ENCODE measurements at places on chromosomes 6 and 20. TPM values are rescaled to one million over a fixed set of nuclear protein-coding genes. Genes with fewer than 3 reads are reported as not detected.
A peak's percentile ranks its signal among the peaks of the same experiment; 100 is the strongest.

BTNL2 gene
- 0.41 TPM for polyA plus RNA-seq

DNA sequence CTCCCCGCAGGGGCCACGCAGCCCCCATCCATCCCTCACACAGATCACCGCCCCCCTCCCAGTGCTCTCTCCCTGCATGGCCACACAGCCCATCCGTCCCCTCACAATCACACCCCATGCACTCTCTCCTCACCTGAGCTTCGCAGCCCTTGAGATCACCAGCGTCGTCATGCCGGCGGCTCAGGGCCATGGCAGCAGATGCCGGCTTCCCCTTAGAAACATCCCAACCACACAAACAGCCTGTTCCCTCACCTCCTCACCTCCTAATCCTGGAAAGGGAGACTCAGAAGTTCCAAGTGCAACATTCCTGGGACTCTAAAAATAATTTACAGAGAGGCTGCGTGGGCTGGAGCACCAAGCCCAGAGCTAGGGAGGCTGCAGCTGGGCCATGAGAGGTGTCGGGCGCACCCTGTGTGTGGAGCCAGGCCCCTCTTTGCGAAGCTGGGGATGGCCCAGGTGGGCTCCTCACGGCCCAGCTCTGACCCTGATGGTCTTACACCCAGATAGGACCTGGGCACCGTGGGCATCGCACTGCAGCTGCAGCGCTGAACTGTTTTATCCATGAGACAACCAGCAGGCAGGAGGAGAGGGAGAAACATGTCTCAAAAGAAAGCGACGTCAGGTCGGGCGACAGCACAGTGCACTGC is 125.3 kb downstream of the DLL1 start:
- H3K27ac ChIP-seq: peak overlapping the region; percentile 35
- peak; percentile 65 for DNase-seq
- H3K4me1 ChIP-seq: peaks cover 45% of the 10 kb centered on the region
- H3K36me3 ChIP-seq: no peaks in the 10 kb centered on the region
- H3K4me3 ChIP-seq: no peak overlapping the region
- peaks cover 4% of the 10 kb centered on the region for H3K27me3 ChIP-seq

- peak; percentile 33 for DNase-seq
- no peaks in the 10 kb centered on the region for H3K27me3 ChIP-seq
- no peak overlapping the region for H3K4me3 ChIP-seq
- no peak overlapping the region for H3K27ac ChIP-seq
- H3K4me1 ChIP-seq: peaks cover 5% of the 10 kb centered on the region
Observed at GRCh38 chr20:41510847-41511450, 107.2 kb downstream of the CHD6 start.

DNA sequence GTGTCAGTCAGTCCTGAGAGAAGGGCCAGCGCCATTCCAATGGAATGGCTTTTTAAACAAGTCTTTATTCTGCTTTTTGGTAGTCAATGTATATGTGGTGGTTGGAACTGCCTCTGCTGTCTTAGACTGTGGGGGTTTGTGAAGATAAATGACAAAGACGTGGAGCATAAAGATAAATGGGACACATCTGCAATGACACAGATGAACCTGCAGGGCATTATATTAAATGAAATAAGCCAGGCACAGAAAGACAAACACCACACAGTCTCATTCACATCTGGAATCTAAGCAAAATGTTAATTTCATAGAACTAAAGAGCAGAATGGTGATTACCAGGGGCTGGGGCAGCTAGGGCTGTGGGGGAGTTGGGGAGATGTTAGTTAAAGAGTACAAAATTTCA is 912.8 kb upstream of the MAN1A1 start:
- H3K27ac ChIP-seq: no peak overlapping the region
- no peak for DNase-seq
- no peak overlapping the region for H3K4me3 ChIP-seq
- no peaks in the 10 kb centered on the region for H3K4me1 ChIP-seq
- H3K36me3 ChIP-seq: no peaks in the 10 kb centered on the region

MICA gene
- 6.8 TPM for polyA plus RNA-seq

ECT2L gene
- 0.19 TPM for polyA plus RNA-seq

- H3K4me1 ChIP-seq: no peaks in the 10 kb centered on the region
- H3K4me3 ChIP-seq: no peak overlapping the region
- no peak overlapping the region for H3K27ac ChIP-seq
Observed at GRCh38 chr6:84182001-84182400, 45.4 kb downstream of the CEP162 start.

DNA sequence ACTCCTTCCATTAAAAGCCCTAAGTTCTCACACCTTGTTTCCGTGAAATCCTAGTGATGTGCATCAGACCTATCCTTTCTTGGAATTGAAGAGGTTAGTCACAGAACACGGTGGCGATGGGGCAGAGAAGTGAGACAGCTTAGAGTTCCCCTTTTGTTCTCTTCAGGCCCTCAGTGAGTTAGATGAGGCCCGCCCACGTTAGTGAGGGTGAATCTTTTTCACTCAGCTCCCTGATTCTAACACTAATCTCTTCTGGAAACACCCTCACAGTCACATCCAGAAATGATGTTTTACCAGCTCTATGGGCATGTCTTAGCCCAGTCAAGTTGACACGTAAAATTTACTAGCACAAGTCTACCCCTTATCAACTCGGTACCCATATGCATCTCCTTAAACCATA is 172.7 kb upstream of the NOX3 start:
- H3K27me3 ChIP-seq: no peaks in the 10 kb centered on the region
- H3K4me3 ChIP-seq: no peak overlapping the region
- DNase-seq: no peak
- no peaks in the 10 kb centered on the region for H3K4me1 ChIP-seq

GRCh38 chr6:35728683-35729678 is 7.9 kb upstream of the ARMC12 start:
- no peak overlapping the region for H3K4me3 ChIP-seq
- peak overlapping the region; percentile 95 for H3K27ac ChIP-seq
- DNase-seq: no peak
- H3K36me3 ChIP-seq: no peaks in the 10 kb centered on the region

GRCh38 chr6:10534419-10534762 is 13.2 kb downstream of the GCNT2 start:
- H3K36me3 ChIP-seq: no peaks in the 10 kb centered on the region
- H3K27ac ChIP-seq: no peak overlapping the region

DNA sequence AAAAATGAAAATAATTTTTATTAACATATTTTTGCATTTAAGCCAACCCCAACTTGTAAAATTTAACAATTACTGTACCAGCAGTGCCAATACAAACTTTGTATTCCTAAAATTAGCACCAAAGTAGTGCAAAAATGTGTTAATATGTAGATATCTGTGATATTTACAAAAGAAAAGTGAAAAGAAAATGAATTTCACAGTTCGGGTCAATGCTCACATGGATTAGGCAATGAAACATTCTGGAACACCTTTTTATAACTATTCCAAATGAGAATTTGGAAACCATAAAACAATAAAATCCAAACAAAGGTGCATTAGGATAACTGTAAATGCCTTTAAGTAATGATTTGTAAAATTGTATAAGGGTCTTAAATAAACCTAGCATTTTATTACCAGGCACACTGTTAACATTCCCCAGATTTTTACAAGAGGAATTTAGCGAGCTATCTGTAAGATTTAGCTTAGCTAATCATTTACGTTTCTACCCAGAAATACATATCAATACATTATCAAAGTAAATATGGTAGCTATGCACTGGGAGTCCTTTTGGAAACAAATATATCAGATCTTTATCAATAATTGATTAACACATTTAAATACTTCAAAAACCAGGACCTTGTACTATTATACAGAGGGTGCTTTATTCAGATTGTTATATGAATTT is 112.2 kb downstream of the MTFR2 start:
- no peaks in the 10 kb centered on the region for H3K36me3 ChIP-seq
- H3K4me1 ChIP-seq: no peaks in the 10 kb centered on the region
- no peak overlapping the region for H3K27ac ChIP-seq
- H3K4me3 ChIP-seq: no peak overlapping the region
- no peak for DNase-seq
- no peaks in the 10 kb centered on the region for H3K27me3 ChIP-seq

DNA sequence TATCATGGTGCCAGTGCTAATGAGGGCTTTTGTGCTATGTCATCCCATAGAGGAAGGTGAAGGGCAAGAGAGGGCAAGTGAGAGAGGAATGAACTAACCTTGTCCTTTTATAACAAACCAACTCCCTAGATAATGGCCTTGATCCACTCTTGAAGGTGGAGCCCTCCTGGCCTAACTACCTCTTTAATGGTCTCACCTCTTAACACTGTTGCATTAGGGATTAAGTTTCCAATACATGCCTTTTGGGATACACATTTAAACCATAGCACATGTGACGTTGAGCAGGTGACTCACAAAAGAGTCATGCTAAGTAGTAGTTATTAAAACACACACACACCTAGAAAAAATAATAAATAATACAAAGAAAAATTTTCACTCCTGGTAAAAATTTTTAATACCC is 36.9 kb downstream of the CCN2 start:
- H3K36me3 ChIP-seq: no peaks in the 10 kb centered on the region
- no peaks in the 10 kb centered on the region for H3K4me1 ChIP-seq
- H3K4me3 ChIP-seq: no peak overlapping the region
- H3K27me3 ChIP-seq: no peaks in the 10 kb centered on the region
- H3K27ac ChIP-seq: no peak overlapping the region

FNDC1 gene
- polyA plus RNA-seq: 222 TPM

- no peaks in the 10 kb centered on the region for H3K36me3 ChIP-seq
- H3K27me3 ChIP-seq: peaks cover 3% of the 10 kb centered on the region
- H3K27ac ChIP-seq: no peak overlapping the region
- no peaks in the 10 kb centered on the region for H3K4me1 ChIP-seq
- DNase-seq: no peak
Observed at GRCh38 chr6:34120953-34121675, 24.8 kb downstream of the GRM4 start.

- peak overlapping the region; percentile 57 for H3K27ac ChIP-seq
- peaks cover 20% of the 10 kb centered on the region for H3K4me1 ChIP-seq
- H3K36me3 ChIP-seq: no peaks in the 10 kb centered on the region
- H3K27me3 ChIP-seq: peaks cover 20% of the 10 kb centered on the region
- no peak overlapping the region for H3K4me3 ChIP-seq
- DNase-seq: no peak
Observed at GRCh38 chr20:62624325-62624690, 18.0 kb upstream of the SLCO4A1 start.

DNA sequence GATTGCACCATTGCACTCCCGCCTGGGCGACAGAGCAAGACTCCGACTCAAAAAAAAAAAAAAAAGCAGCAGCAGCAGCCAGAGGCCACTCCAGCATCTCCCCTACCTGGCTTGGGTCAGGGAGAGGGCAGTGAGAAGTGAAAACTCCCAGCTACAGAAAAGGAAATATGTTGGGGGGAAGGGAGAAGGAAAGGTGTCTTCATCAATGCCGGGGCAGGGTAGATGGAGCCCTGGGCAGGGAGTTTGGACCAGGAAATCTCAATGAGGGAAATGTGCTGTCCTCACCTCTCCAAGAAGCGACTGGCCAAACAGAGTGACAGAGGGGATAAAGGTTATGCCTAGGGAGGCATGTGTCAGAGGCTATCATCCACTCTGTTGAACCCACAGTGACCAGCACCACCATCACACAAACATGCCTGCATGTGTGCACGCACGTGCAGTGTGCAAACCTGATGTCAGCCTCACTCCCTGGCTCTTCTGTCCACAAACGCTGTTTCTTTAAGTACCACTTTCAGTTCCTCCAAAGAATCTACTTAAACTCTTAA is 887 bp upstream of the AIF1 start:
- no peak overlapping the region for H3K27ac ChIP-seq
- DNase-seq: no peak
- H3K4me3 ChIP-seq: no peak overlapping the region
- peaks cover 3% of the 10 kb centered on the region for H3K36me3 ChIP-seq

DNA sequence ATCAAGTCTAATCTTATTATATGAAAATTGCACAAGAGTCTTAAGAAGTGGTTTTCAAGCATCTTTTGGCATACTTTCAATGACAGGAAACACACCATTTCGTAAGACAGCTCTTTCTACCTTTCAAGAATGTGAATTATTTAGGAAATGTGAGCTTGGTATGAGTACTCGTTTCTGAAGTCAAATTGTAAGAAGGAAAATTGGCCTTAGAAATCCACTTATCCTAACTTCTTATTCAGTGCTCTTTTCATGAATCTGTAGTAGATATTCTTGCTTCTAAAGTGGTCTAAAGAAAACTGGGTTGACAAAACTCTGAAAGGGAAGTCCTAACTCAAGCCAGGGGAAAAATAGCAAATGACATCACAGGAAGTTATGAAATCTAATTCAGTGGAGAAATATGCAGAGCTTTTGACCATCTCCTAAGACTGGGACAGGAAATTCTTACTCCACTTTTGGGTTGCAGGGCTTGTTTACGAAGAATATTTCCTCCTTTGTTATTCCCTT is 38.5 kb upstream of the OGFRL1 start:
- H3K4me3 ChIP-seq: no peak overlapping the region
- peak overlapping the region; percentile 69 for H3K27ac ChIP-seq
- H3K27me3 ChIP-seq: no peaks in the 10 kb centered on the region
- no peaks in the 10 kb centered on the region for H3K36me3 ChIP-seq
- peaks cover 4% of the 10 kb centered on the region for H3K4me1 ChIP-seq

DNA sequence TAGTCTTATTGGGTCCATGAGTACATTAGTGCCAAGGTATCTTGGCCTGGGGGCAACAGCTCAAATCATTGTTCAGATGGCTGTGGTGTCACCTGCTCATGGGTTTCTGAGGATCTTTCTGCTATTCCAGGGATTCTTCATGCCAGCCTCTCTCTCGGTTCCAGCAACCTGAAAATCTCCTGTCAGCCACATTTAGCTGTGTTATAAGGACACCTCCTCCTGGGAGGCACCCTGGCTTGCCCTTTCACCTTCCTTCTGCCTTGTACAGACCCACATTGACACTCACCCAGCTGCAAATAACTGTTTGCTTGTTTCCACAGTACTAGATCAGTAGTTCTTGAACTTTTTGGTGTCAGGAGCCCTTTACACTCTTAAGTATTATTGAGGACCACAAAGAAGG is 159.9 kb downstream of the GRM4 start:
- H3K36me3 ChIP-seq: no peaks in the 10 kb centered on the region
- H3K27ac ChIP-seq: no peak overlapping the region
- no peak overlapping the region for H3K4me3 ChIP-seq
- peaks cover 4% of the 10 kb centered on the region for H3K27me3 ChIP-seq

DNAH8 gene
- 4.3 TPM for polyA plus RNA-seq

BHLHE23 gene
- polyA plus RNA-seq: not detected

DNA sequence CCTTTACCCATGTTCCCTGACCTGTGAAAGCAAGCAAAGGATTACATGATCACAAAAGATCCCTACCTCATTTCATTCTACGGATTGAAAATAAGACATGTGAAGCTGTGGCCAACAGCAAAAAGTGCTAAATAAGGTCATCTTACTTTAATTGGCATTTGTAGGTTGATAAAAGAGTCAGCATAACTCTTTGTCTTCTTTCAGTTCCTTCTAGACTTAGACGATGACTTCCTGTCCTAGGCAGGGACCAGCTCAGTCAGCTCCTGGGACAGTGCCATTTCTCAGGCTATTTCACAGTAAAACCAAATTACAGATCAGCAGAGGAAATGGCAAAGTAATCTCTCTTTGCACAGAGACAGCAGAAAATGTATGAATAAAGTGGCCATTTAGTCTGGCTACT is 480.7 kb downstream of the RFPL4B start:
- H3K4me1 ChIP-seq: no peaks in the 10 kb centered on the region
- peak; percentile 79 for DNase-seq
- H3K27me3 ChIP-seq: no peaks in the 10 kb centered on the region
- no peaks in the 10 kb centered on the region for H3K36me3 ChIP-seq
- no peak overlapping the region for H3K4me3 ChIP-seq

- no peak overlapping the region for H3K27ac ChIP-seq
- H3K36me3 ChIP-seq: no peaks in the 10 kb centered on the region
- no peak overlapping the region for H3K4me3 ChIP-seq
- DNase-seq: no peak
- H3K4me1 ChIP-seq: peaks cover 16% of the 10 kb centered on the region
Observed at GRCh38 chr6:106743612-106744011, 114.2 kb downstream of the QRSL1 start.
